ENCODE measurements at places on chromosomes 6 and 20.

DNA sequence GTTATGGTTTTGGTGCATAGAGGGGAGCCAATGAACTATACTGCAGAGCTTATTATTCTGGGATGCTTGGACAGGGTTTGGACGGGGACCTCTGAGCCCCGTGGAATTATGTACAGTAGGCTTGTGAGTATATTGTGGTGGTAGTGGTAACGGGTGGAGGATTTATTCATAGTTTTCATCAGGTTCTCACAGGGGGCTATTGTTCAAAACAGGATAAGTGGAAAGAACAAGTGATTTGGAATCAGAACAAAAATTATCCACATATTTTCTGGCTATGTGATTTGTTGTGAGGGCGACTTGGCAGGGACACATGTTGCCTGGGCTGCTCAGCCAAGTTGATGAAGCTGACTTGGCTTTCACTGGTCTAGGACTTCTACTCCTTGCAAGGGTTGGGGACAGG, 64.6 kb upstream of the ELOVL5 start:
- no peak for DNase-seq

- peak; percentile 75 for DNase-seq
Observed at GRCh38 chr20:23349338-23350195, 1.0 kb upstream of the NXT1 start.

DNA sequence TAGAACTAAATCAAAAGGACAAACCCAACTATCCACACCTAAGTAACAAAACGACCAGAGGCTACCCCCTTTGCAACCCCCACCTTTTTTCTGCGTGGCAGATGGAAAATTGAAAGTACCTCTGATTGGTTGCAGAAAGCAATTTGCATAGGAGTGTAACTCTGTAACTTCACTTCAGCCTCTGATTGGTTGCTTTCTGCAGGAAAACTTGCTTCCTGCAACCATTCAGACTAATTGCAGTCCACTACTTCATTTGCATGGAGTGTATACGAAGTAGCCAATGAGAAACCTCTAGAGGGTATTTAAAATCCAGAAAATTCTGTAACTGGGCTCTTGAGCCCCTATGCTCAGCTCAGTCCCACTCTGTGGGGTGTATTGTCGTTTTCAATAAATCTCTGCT, 129.1 kb upstream of the OLIG3 start:
- DNase-seq: no peak

DNA sequence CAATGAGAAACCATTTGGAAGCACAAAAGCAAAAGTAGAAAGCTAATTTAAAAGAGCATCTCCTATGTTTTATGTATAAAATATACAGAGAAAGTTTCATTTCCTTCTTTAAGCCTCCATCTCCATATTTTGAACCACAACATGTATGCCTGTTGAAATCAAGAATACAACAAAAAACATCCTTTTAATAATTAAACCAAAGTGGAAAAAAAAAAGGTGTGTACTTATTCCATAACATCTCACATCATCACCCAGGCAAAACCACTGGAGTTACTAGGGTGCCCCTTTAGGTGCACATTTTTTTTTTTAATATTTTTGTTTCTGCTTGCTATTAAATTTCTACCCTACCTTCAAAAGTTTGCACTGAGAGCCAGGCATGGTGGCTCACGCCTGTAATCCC, 43.0 kb downstream of the EDN1 start:
- no peak for DNase-seq

- no peak for DNase-seq
Observed at GRCh38 chr20:42191140-42191860, 573.1 kb upstream of the CHD6 start.

DNA sequence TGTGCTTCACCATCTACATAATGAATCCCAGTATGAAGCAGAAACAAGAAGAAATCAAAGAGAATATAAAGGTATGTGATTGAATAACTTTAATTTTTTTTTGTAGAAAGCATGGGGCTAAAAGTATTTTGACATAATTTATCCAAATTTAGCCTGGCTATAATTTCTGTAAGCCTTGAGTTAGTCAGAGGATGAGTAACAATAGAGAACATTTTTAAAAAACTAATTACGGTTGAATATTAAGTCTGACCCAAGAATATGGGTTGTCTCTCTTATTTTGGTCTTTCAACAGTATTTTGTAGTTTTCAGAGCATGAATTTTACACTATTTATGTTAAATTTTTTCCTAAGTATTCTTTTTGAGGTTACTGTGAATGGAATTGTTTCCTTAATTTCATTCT, 2.5 kb downstream of the GMNN start:
- DNase-seq: no peak

All from activated gamma-delta T cell (primary cell).